ENCODE measurements at places on chromosomes 11 and 22.
A peak's percentile ranks its signal among the peaks of the same experiment; 100 is the strongest.

- no peak for DNase-seq
These were observed 21.8 kb upstream of the RASD2 start for GRCh38 chr22:35518811-35519210.

- DNase-seq: no peak
These were observed 18.4 kb upstream of the ST3GAL4 start for GRCh38 chr11:126337126-126337473.

DNA sequence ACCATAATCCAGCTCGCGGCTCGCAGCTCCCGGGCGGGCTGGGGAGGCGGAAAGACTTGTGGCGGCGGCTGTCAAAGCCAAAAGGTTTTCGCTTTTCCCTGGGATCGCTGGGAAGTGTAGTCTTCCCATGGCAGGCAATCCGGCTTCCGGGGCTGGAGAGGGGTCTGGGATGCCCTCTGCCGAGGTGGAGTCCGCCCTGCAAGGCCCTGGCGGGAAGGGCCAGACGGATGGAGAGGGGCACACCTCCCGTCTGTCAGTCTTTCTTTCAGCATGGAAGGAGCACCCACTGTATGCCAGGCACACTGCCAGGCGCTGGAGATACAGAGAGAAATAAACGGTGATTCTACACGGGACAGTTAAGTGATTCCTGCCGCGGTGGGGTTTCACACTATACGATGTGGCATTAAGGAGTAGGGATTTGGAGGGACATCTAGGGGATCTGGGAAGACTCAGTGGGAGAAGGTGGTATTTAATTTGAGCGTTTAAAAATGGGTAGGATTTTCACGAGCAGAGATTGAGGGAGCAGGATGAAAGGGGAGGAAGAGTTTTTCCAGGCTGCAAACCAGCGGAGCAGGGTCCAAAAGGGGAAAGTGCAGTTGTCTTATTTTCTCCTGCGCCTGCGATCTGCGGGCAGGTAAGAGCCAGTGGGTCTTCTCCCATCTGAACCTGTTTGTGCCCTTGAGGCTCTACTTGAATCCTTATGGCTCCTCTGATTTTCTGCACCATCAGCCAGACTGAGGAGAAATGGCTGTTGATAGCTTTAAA lies at the start of gene BACE1:
TSS of gene BACE1 (minus strand) at position 60 of the 765 bp plus-strand sequence. CDS start 461 bp downstream, outside the sequence.
- peak; percentile 84 for DNase-seq

- no peak for DNase-seq
These were observed 1.7 kb downstream of the BRSK2 start for GRCh38 chr11:1391165-1392075.

- no peak for DNase-seq
These were observed 82.8 kb upstream of the NARS2 start for GRCh38 chr11:78657441-78657840.

GRCh38 chr11:3735827-3736226 lies 61.5 kb downstream of the NUP98 start:
- DNase-seq: no peak

DNA sequence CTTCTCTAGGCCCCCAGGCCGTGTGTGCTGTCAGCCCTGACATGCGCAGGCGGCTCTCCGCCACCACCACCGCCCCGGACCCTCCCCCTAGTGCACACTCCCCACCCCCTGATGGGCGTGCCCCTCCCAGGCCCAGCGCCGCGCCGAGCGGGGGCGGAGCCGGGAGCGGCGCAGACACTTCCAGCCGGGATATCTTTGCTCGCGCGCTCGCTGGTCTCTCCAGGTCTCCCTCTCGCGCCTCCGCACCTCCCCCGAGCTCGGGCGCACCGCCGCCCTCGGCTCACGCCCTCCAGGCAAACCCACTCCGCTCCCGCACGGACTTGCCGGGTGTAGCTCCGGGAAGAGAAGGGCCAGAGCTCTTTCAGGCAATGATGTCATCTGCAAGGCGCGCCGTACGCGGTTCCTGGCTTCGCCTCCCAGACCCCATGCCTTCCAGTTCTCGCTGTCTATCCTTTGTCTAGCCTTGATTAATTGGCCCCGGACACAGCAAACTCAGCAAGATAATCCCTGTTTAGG lies at the start of gene SCN3B:
TSS of gene SCN3B (minus strand) at position 59 of the 516 bp plus-strand sequence. CDS start 823 bp downstream, outside the sequence.
- no peak for DNase-seq
